Hematopoietic multipotent progenitor cell treated with erythropoietin and hydrocortisone succinate and interleukin-3 and kit ligand, for 4 days (in vitro differentiated cells): ENCODE measurements at places on chromosomes 3 and 15.

- DNase-seq: peak; percentile 53
Measured at GRCh38 chr3:178195824-178196223, 340.4 kb upstream of the KCNMB2 start.

GRCh38 chr15:87263296-87263695 is 993.2 kb downstream of the NTRK3 start:
- no peak for DNase-seq

- DNase-seq: no peak
Measured at GRCh38 chr3:38640661-38641452, 8.6 kb downstream of the SCN5A start.

GRCh38 chr3:50258979-50259378 is 10.0 kb upstream of the SEMA3B start:
- DNase-seq: no peak

GRCh38 chr3:186070133-186070532 is 38.8 kb downstream of the ETV5 start:
- no peak for DNase-seq
